ENCODE measurements at places on chromosomes 6 and 20. TPM values are rescaled to one million over a fixed set of nuclear protein-coding genes. Genes with fewer than 3 reads are reported as not detected.

The KCTD20 gene
- 39.3 TPM for total RNA-seq

The TMEM244 gene
- total RNA-seq: not detected

The CUL7 gene
- total RNA-seq: 17.4 TPM

The FAM217A gene
- not detected for total RNA-seq

The ULBP3 gene
- total RNA-seq: not detected

The NEURL2 gene
- total RNA-seq: 11.5 TPM

The CFAP206 gene
- not detected for total RNA-seq

The HLA-DOB gene
- total RNA-seq: 1.6 TPM

The THBS2 gene
- total RNA-seq: 116 TPM

DNA sequence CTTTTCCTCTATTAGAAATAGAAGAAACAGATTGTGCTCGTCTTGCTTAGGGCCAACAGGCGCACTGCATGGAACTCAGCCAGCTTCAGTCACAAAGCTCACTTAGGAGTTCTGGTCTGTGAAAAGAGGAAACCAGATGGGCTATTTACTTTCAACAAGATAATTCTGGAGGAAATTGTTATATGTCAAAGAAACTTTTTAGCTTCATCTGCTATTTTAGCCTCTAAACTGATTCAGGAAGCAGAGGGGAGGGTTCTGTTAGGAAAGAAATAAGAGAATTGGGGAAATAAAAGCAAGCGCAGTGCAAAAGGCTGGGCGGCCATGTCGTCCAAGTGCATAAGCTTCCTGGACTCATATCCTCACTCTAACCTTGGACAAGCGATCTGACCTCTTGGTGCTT is 21.3 kb downstream of the PRKN start:
- DNase-seq: no peak

- DNase-seq: no peak
Measured at GRCh38 chr6:5471044-5471443, 209.7 kb downstream of the FARS2 start.

- no peak for DNase-seq
Measured at GRCh38 chr6:133595111-133595761, 293.7 kb upstream of the TCF21 start.

GRCh38 chr20:14434384-14435136 is 97.1 kb upstream of the FLRT3 start:
- DNase-seq: no peak

- no peak for DNase-seq
Measured at GRCh38 chr20:4138056-4138455, 122.7 kb upstream of the RNF24 start.

DNA sequence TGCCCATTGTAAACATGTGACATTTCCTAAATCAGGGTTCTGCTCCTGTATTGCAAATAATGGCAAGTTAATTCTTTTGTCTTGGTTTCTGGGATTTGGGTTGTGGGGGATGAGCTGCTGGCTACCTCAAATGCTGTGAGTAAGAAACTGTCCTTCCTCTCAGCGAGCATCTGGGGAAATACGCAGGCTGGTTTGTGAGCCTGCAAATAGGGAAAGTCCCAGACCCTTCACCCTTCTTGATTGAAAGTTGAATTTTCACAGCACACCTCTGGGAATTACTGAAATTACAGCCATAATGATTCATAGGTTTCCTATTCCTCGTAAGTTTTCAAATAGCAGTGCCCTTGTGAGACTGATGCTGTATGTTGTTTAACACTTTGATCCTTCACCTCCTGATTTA is 138.1 kb downstream of the TBXT start:
- DNase-seq: no peak

- DNase-seq: no peak
Measured at GRCh38 chr6:151589667-151590066, 95.8 kb downstream of the CCDC170 start.

DNA sequence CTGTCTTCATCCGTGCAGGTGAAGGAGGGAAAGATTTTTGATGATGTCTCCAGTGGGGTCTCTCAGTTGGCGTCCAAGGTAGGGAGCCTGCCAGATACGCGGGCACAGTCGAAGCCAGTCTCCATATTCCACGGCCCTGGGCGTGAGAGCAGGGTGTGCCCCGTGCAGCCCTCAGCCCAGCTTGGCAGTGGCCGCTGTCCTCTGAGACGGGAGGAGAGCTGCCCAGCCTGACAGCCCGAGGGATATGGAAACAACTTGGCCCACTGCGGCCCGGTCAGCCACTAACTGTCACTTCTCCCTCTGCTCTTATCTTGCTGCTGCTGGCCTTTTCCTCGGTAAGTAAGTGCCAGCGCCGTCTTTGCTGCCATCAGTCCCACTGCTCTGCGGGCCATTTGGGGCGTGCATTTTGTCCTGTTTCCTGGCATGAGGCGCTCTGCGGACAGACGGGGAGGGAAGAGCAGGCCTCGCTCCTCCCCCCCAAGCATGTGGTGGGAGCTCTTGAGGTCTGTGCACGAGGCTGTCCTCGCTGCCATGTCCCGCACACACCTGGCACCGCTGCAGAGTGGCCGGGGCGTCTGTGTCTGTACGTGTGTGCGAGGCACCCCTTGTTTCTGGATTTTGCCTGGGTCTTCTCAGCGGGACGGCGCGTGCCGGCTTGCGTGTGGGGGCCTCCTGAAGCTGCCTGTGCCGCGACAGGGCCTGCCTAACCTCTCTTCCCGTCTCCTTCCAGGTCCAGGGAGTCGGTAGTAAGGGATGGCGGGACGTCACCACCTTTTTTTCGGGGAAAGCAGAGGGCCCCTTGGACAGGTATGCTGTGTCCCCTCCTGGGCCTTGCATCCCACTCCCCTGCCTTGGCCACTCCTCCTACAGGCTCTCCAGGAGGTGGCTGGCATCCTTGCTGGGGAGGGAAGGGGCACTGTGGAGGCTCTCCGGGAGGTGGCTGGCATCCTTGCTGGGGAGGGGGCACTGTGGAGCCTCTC is 7.1 kb upstream of the COL20A1 start:
- no peak for DNase-seq

DNA sequence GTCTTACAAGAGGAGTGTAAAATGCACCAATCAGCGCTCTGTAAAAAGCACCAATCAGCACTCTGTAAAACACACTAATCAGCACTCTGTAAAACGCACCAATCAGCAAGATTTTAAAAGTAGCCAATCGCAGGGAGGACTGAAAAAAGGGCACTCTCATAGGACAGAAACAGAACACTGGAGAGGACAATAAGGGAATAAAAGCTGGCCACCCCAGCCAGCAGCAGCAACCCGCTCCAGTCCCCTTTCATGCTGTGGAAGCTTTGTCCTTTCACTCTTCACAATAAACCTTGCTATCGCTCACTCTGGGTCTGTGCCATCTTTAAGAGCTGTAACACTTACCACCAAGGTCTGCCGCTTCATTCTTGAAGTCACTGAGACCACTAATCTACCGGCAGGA is 1.7 kb upstream of the AIG1 start:
- DNase-seq: no peak

DNA sequence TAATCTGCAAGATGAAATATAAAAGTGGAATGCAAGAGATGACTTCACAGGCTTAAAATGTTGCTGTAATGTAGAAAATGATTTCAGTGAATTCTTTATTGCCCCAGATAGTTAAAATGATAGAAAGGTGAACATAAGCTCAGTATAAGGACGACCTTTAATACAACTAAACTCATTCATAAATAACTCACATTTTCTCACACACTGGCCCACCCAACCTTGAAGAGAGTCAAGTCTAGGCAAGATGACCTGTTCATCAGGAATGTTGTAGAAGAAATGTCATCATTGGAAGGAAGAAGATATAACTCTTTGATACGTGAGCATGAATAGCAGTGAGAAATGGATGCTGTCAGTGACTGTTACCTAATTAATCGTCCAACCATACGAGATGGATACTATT is 111.1 kb upstream of the SASH1 start:
- no peak for DNase-seq

GRCh38 chr6:111076024-111076695 is 11.1 kb upstream of the SLC16A10 start:
- DNase-seq: no peak

DNA sequence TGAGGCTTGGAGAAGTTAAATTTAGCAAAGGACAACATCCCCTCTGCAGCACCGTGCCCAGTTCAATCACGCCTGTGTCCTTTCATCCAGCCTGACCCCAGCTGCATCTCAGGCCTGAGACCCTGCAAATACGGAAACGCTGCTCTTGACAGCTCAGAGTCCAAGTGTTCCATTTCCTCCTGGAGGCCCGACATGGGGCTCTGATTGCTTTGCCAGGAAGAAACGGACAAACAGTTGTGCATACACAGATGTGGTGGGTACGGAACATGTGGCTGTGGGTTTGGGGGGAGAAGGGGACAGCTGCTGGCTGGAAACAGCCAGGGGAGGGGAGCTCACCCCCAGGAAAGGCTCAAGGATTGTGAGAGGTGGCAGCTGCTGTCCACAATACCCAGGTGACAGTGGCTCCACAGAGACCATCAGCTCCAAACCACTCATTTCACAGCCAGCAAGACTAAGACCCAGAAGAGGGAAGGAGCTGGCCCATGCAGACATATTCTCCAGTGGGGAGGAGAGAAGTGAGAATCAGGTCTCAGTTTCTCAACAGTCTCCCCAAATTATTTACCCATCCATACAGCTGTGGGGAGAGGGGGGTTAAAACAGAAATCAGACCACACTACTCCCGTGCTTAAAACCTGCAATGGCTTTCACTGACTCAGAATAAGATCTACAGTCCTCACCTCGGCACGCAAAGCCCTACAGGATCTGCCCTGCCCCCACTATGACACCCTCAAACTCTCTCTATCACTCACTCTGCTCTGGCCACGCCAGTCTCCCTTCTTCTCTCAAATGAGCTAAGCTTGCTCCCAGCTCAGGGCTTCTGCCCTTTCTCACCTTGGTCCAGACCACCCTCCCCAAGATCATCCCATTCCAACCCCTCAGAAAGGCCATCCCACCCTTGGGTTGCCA is 89.1 kb downstream of the PREX1 start:
- DNase-seq: no peak

GRCh38 chr6:166278579-166279392 is 29.4 kb downstream of the PRR18 start:
- no peak for DNase-seq

- no peak for DNase-seq
Measured at GRCh38 chr6:79506251-79506650, 31.0 kb downstream of the LCA5 start.
